NCI-H1694 treated with DMSO at 0.1 percent for 48 hours (cell line): ENCODE measurements at places on chromosomes 5 and 9.

GRCh38 chr9:93815135-93815534, 140.0 kb downstream of the BARX1 start:
- DNase-seq: no peak

- no peak for DNase-seq
These were observed 22.1 kb upstream of the FRMD3 start for GRCh38 chr9:83560169-83560826.

DNA sequence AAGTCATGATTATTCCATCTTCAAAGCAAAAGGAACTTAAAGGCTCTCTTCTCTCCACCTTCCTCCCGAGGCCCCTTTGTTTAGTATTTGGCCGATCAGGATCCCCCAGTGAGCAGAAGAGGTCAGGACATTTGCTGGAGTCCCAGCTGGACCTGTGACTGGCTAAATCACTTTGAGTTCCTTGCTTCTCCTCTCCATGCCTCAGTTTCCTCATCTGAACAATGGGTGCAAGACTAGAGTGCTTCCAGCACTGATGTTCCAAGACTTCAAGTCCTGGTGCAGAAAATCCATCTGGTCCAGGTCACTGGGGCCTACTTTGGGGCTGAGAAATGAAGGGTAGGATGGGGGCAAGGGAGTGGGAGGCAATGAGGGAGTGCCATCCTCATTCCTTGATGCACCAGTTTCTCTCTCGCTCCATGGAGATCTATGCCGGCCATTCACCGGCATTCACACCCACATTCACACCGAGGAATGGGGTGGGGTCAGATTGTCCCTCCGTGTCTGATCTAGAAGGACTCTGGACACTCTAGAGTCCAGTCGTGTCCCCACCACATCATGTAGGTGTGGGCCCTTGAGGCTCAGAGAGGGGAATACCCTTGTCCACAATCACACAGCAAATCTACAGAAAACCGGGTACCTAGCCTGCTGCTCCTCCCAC, 38.7 kb upstream of the IL17B start:
- no peak for DNase-seq

DNA sequence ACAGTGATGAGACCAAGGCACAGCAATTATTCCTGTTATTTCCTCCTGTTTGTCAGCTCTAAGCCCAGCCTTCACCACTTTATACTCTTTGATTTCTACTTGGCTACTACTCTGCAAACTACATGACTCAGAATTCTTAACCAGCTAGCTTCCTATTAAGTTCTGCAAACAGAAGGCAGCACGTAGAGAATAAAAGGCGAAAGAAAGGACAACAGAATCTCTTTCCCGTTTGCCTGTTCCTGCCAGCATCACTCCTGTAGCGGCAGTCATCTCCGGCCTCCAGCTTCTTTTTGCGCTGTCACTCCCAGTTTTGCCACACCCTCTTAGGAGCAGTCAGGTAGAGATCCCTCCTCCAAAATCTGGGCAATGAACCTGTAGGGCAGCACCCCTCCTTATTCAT, 29.9 kb downstream of the DPYSL3 start:
- no peak for DNase-seq

GRCh38 chr5:77301447-77301883, 91.0 kb downstream of the PDE8B start:
- no peak for DNase-seq

GRCh38 chr9:83142389-83142788, 79.4 kb upstream of the RASEF start:
- no peak for DNase-seq

DNA sequence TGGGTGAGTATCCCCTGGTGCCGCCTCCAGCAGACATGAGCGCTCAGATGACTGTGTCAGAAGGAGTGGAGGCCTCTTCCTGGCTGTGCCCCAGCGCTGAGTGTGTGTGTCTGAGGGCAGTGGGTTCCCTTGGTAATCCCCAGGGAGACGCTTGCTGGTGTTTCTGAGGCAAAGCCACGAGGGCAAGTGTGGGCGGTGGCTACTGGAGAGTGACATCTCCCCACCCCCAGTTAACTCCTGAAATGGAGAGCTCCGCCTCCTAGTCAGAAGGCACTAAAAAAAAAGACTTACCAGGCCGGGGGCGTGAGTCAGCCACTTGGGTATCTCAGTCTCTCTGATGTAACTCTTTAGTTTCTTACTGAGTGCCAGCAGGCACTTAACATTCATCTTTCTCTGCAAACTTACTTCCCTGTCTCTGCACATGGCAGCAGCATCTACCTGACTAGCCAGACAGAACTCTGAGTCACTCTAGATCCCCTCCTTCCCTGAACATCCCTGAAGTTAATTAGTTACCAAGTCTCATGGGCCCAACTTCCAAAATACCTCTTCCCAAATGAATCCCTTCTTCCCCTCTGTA, 19.3 kb downstream of the ORM2 start:
- DNase-seq: no peak

- no peak for DNase-seq
These were observed 784.1 kb downstream of the MAT2B start for GRCh38 chr5:164289526-164289925.

DNA sequence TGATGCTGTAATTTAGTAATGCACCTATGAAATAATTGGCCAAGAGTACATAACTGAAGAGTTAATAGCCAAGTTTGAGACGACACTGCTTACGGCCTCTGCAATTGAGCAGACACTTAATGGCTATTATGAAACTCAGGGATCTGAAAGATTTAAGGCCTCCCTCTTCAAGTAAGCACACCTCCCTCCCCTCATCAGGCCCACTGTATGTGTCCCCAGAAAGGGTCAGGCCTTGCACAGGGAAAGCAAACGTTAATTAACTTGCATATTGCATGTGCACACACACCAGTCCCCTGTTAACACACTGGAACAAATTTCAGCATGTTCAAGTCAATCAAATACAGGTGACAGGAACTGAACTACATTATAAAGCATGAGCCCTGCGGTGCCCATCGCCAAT, 163.6 kb downstream of the SPOCK1 start:
- no peak for DNase-seq
